ENCODE measurements at places on chromosomes 12 and 14.

DNA sequence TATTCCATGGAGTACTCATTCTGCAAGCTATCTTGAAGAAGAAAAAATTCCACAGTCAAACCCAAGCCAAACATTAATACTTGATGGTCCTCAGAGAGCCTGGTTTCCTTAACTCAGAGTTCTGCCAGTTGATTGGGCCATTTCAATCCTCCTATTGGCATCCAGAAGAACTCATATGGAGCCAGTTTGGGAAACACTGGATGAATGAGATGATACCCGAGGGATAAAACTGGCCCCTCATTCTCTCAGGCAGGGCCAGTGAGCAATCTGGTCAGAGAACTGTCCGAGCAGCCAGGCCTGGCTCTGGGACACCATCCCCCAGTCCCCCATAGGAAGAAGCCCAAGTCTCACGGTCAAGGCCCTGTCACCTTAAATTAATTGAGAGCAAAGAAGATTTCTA is 48.8 kb downstream of the NUAK1 start:
- DNase-seq = no peak

- no peak for DNase-seq
These were observed 167.8 kb downstream of the SLC5A8 start for GRCh38 chr12:101042211-101042610.

- DNase-seq = no peak
These were observed 136.7 kb downstream of the ZNF664 start for GRCh38 chr12:124109760-124110159.

- no peak for DNase-seq
These were observed 4.5 kb downstream of the TAS2R50 start for GRCh38 chr12:10982244-10982643.

DNA sequence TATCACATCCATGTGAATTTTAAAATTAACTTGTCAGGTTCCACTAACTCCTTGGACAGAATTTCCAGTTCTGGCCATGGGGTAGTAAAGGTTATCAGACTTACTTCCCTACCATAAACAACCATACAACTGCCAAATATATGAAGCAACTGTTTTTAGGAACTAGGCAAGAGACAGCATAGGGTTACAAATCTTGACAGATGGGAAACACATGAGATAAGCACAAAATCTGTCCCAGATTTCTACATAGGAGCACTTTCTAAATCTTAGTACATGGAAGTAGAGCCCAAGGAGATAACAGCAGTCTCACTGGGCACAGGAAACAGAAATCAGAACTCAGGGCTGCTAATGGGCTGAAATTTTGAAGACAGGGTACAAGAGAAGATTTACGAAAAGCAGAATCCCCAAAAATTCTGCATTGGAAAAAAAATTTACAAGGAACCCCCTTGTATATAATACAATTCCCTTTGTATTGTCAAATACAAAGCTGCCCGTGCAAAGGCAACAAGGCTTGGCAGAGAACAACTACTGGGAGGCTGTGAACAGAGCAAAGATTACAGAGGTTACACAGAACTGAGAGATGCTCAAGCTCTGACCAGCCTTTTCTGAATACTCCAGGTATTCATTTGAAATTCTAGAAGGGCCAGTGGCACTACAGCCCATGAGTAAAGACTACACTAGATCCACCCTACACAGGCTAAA is 43.2 kb downstream of the GALNT4 start:
- no peak for DNase-seq

- DNase-seq = peak; percentile 84
These were observed 17.1 kb downstream of the DNAL1 start for GRCh38 chr14:73661872-73662271.

DNA sequence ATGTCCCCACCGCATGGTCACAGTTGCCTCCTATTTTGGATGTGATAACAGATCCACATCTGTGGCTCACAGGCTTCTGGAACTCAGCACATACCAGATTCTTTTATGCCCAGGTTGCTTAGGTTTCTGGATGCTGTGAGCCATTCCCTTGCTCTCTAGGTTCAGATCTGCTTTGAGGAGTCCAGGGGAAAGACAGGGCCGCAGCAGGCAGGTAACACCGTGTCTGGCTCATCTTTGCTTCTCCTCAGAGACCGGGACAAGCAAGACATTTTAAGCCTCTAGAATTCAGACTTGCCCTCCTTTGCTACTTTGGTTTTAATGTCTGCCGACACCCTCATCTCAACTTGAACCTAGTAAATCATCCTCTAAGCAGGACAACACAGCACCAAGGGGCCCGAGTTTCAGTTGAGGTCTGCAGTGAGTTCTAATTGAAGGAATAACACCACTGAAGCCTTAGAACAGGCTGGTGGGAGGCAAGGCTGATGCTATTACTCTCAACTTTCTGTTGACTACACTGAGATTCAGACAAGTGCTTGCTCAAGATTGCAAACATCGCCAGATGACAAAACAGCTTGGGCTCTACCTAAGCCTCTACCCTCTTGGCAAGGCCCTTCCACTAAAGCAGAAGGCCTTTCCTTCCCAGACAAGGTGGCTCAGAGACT is 55.3 kb downstream of the MDM2 start:
- DNase-seq = peak; percentile 68

GRCh38 chr14:88188745-88189416 is 134.2 kb downstream of the KCNK10 start:
- peak; percentile 93 for DNase-seq

GRCh38 chr14:63543826-63544406 is 739 bp upstream of the PPP2R5E start:
- no peak for DNase-seq

- DNase-seq = no peak
These were observed 197.3 kb upstream of the CPNE8 start for GRCh38 chr12:39102474-39103209.

- DNase-seq = no peak
These were observed 159.5 kb downstream of the ANO2 start for GRCh38 chr12:5785601-5786000.

DNA sequence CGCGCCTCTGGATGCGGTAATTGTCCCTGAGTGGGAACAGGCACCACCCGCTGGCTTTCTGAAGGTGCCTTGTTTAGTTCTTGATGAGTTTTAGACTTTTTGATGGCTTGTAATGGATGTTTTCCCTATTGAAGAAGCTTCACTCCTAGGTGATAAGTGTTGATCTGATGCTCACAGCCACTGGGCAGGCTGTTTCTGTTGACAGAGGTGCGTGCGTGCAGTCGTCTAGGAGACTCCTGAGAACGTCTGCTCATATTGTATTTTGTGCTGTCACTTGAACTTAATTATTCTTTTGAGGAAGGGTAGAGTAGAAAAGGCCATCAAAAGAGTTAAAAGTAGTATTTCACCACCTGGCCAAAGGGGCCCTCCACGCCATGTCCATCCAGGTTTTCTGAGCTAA is 70.5 kb downstream of the EP400 start:
- no peak for DNase-seq

DNA sequence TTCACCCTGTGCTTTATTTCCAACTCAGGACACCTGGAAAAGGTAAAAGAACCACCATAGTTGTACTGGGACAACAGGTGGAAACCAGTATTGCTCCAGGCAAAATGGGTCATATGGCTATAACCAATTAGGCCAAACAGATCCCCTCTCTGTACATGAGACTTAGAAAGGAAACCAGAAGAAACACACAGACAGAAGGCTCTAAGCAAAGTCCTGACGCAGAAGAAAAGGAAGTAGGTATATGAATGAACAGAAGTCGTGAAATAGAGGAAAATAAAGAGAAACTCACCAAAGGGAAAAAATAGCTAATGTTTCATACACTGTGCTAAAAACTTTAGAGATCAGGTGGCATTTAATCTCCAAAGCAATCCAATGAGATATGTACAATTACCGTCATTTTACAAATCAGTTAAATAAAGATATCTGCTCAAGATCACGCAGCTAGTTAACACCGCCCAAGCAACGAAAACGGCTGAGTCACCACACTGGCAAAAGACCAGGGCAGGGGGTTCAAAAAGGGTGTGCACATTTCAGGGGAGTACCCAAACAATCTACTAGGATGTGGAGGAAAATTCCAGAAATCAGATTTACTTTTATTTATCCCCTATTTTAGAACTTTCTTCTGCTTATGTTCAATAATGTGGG is 82.3 kb downstream of the ITPR2 start:
- no peak for DNase-seq

GRCh38 chr14:73443758-73444157 is 14.6 kb downstream of the NUMB start:
- DNase-seq = no peak

DNA sequence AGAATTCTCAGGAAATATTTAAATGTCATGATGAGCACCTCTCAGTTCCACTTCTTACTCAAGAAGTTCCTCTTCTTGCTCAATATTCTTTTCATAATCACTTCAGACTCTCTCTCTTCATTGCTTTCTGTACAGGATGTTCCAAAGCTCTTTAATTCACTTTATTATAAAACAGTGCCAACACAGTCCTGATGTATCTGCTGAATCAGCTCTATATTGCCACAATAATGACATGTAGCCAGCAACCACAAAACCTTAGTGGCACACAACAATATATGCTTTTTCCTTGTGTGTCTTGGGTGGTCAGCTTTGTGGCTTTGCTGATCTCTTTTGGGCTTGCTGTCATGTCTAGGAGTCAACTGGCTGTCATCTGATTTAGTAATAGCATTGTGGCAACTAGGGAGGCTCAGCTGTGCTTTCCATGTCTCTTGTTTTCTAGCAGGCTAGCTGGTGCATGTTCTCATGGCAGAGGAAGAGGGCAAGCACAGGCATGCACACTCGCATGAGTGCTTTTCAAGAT is 52.8 kb upstream of the SLC2A13 start:
- DNase-seq = peak; percentile 48

- DNase-seq = peak; percentile 67
These were observed 103.9 kb upstream of the RFLNA start for GRCh38 chr12:124191024-124191359.

- DNase-seq = no peak
These were observed 4.9 kb downstream of the PRICKLE1 start for GRCh38 chr12:42584651-42585111.

Data from NCI-H524 (cell line).